Activated CD4-positive, alpha-beta T cell treated with anti-CD3 and anti-CD28 coated beads, Interleukin-2, amount 10 ng/mL, durations not matched to agents 7 days and 5 days (primary cell): ENCODE measurements at places on chromosomes 12 and 14. TPM values are rescaled to one million over a fixed set of nuclear protein-coding genes. Genes with fewer than 3 reads are reported as not detected.

- H3K27me3 ChIP-seq = peaks cover 21% of the 10 kb centered on the region
- H3K4me3 ChIP-seq = no peak overlapping the region
- H3K36me3 ChIP-seq = no peaks in the 10 kb centered on the region
- no peak overlapping the region for H3K27ac ChIP-seq
These were observed 66.2 kb upstream of the BEGAIN start for GRCh38 chr14:100653409-100653808.

DNA sequence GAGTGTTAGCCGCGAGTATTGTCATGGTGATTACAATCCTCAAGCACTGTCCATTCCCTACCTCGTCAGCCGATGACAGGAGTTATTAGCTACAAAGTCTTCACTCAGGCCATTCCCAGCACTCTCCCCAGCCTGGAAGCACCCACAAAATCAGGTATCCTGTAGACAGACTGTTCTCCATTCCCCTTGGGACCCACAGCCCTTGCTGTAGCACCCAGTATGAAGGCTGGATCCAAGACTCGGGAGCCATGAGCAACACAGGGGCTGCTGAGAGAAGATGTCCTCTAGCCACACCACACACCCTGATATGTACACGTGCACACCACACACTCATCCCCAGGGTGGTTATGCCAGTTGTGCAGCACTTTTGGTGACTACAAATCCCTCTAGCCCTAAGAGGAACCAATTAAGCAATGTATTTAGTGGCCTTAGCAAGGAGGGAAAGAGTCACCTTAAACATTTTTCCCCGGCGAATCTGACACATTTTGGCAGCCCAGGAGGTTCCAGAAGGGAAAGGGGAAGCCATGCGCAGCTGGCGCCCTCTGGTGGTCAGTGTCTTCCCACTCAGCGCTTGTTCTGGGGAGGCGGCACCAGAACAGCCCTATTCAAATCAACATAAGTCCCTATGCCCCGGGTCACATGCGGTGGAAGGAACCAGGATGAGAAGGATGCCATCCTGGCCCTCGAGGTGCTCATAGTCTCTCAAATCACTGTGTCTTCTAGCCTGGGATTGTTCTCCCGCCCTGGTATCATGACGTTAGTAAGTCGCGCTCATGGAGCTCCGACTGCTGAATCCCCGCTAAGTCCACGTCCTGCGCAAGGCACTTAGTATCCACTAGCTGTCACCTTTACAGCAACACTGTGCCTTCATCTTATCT is 96.9 kb downstream of the GCH1 start:
- no peak overlapping the region for H3K27ac ChIP-seq
- peaks cover 6% of the 10 kb centered on the region for H3K4me1 ChIP-seq
- H3K27me3 ChIP-seq = peaks cover 21% of the 10 kb centered on the region
- no peaks in the 10 kb centered on the region for H3K36me3 ChIP-seq
- H3K4me3 ChIP-seq = no peak overlapping the region

DNA sequence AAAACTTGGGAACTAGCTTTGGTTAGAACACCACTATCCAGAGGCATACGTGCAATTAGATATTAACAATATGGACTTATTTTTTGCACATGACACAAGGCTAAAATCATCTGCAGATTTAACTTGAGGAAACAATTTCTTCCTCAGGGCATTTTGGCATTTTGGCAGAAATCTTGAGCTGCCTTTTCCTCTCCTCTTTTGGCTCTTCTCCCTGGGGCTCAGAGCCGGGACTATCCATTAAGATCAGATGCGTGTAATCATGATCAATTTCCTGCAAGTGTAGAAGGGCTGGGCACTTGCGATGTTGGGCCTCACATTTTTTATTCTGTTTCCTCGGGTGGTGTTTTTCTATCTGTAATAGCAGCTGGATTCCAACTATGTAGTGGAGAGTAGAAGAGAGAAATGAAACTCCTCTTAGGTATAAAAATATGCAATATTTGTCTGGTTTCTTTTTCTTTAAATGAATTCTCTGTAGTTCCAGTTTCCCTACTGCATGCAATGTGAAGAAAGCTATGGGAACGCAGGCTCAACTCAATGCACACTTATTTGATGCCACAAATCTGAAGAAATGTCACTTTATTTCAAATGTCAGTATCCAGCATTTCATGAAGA is 1010.8 kb downstream of the FLRT2 start:
- no peaks in the 10 kb centered on the region for H3K36me3 ChIP-seq
- H3K4me1 ChIP-seq = no peaks in the 10 kb centered on the region
- no peak for DNase-seq
- H3K4me3 ChIP-seq = no peak overlapping the region
- no peaks in the 10 kb centered on the region for H3K27me3 ChIP-seq

DNA sequence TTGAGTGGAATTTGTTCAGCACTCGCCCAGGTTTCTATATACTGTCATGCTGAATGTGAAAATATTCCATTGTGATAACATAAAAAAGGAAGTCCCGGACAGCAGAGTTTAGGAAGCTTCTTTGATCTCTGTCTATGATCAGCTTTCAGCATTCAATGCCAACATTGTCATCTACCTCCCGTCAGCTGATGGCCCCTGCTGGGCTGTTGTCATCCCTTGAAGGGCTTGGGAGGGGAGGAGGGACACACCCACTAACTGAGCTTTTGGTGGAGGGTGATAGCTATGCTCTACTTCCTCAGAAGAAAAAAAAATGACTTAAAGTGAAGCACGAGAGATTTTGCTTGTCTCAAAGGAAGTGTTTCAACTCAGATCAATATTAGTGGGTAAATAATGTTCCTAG is 4.7 kb upstream of the KRT77 start:
- DNase-seq = no peak
- H3K36me3 ChIP-seq = no peaks in the 10 kb centered on the region
- H3K4me3 ChIP-seq = no peak overlapping the region

DNA sequence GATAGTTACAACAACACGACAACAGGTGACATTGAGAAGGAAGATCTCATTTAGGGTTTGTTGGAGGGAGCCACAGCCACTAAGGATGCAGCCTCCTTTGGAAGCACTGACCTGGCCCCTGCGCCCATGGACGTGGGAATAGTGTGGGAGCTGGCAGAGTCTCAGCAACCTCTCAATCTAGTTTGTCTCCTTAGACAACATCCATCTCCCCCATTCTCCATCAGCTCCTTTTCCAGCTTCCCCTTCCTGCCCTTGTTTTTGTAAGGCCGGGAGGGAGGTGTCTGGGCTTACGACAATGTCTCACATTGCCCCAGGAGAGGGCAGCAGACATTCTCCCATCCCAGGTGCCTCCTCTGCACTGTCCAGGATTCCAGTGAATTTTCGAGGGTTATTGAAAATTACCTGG is 170.2 kb upstream of the PZP start:
- H3K4me3 ChIP-seq = no peak overlapping the region
- DNase-seq = no peak
- H3K27ac ChIP-seq = no peak overlapping the region

- DNase-seq = no peak
- H3K27me3 ChIP-seq = peaks cover 3% of the 10 kb centered on the region
- no peaks in the 10 kb centered on the region for H3K36me3 ChIP-seq
- no peak overlapping the region for H3K27ac ChIP-seq
These were observed 76.0 kb upstream of the TMCC3 start for GRCh38 chr12:94726236-94726835.

DNA sequence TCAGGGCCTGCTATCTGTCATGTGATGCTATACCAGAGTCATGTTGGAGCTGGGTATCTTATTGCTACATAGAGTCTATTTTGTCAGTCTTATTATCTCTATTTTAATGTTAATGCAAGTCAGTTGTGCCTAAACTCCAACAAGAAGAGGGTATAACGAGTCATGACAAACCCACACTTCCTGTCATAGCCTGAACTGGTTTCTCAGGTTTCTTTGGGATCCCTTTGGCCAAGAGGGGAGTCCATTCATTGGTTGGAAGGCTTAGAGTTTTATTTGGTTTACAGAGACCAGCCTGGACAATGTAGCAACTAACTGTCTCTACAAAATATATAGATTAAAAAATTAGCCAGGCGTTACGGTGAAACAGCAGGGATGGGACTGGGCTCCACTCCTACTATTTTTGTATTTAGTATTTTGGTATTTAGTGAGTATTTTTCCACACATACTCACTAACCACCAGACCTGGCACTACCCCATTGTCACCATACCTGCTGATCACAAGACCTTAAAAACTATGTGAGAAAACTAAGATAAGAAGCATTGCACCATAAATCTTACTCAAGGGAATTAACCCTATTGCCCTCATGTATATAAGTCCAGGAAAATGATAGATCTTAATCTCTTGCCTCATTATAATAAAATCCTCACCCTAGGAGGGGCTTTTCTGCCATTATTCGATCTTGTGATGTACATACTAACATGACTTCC is 387.5 kb downstream of the IPO8 start:
- no peak overlapping the region for H3K4me3 ChIP-seq
- no peaks in the 10 kb centered on the region for H3K27me3 ChIP-seq
- no peak overlapping the region for H3K27ac ChIP-seq
- H3K4me1 ChIP-seq = no peaks in the 10 kb centered on the region

DNA sequence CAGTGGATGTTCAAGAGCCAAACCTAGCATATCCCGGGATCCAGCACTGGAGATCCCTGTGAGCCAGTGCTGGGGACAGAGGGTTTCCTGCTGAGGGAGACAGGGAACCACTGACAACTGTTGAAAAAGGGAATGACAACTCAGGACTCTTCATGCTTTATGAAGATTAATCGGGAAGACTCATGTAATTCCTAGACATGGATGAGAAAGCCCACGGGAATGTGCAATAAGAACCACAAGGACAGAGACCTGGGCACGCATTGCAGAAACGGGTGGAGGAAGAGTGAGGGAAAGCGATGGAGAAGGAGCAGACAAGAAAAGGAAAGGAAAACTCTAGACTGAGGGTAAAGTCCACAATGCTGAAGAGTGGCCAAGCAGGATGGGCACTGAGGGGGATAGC is 296.0 kb downstream of the PCNX1 start:
- H3K27ac ChIP-seq = no peak overlapping the region
- peaks cover 2% of the 10 kb centered on the region for H3K4me1 ChIP-seq
- DNase-seq = no peak
- no peak overlapping the region for H3K4me3 ChIP-seq

GRCh38 chr12:131980263-131980662 is 30.5 kb downstream of the EP400 start:
- no peaks in the 10 kb centered on the region for H3K27me3 ChIP-seq
- H3K4me3 ChIP-seq = no peak overlapping the region
- H3K27ac ChIP-seq = no peak overlapping the region
- peaks cover 5% of the 10 kb centered on the region for H3K4me1 ChIP-seq
- DNase-seq = no peak
- peaks cover 22% of the 10 kb centered on the region for H3K36me3 ChIP-seq

GRCh38 chr14:69490219-69490918 is 5.8 kb downstream of the PLEKHD1 start:
- H3K4me1 ChIP-seq = no peaks in the 10 kb centered on the region
- peaks cover 43% of the 10 kb centered on the region for H3K27me3 ChIP-seq

DNA sequence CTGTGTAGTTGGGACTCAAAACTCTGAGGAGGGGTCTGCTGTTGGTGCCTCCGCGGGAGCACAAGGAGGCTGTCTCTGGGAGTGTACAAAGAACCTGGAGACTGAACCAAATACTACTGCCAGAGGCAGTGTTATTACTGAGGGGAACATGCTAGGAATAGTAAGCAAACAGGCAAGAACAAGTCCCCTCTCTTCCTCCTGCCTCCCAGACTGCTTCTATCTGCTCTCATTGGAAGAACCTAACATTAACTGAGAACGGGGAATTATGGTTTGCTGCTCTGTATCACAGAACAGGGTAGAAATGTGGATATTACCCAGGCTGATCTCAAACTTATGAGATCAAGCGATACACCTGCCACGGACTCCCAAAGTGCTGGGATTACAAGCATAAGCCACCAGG is 4.5 kb upstream of the KMT5A start:
- H3K27ac ChIP-seq = no peak overlapping the region
- peaks cover 6% of the 10 kb centered on the region for H3K4me1 ChIP-seq
- no peak overlapping the region for H3K4me3 ChIP-seq
- DNase-seq = no peak
- H3K36me3 ChIP-seq = no peaks in the 10 kb centered on the region
- no peaks in the 10 kb centered on the region for H3K27me3 ChIP-seq

DNA sequence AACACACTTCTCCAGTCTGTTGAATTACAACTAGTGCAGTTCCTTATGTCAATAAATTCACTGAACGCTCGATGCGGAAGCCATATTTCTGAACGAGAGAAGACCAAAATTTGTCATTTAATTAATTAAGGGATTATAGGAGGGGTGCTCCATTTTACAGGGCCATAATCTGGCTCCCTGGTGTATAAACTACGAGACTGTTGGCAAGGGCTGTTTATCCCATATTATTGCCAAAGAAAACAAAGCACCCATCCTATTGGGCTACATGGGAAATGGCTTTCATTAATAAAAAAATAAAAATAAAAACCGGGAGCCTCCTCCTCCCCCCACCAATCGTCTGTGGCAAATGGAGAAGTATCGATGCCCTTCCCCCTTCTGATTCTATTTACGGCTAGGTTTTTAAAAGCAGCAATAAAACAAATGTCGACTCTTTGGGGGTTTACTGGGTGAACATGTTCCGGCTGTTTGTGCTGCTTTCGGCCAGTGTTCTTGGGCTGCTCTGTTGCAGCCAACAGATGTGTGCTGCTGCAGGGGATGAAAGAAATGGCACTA is 24.8 kb downstream of the ATF7 start:
- no peak overlapping the region for H3K27ac ChIP-seq
- no peak overlapping the region for H3K4me3 ChIP-seq
- H3K4me1 ChIP-seq = peaks cover 22% of the 10 kb centered on the region
- H3K36me3 ChIP-seq = peaks cover 21% of the 10 kb centered on the region
- no peaks in the 10 kb centered on the region for H3K27me3 ChIP-seq
- DNase-seq = no peak

- no peak overlapping the region for H3K4me3 ChIP-seq
- peaks cover 7% of the 10 kb centered on the region for H3K4me1 ChIP-seq
- peaks cover 9% of the 10 kb centered on the region for H3K27me3 ChIP-seq
- no peaks in the 10 kb centered on the region for H3K36me3 ChIP-seq
- H3K27ac ChIP-seq = no peak overlapping the region
- DNase-seq = peak; percentile 46
These were observed 134.2 kb downstream of the SMOC1 start for GRCh38 chr14:70013271-70013873.

DNA sequence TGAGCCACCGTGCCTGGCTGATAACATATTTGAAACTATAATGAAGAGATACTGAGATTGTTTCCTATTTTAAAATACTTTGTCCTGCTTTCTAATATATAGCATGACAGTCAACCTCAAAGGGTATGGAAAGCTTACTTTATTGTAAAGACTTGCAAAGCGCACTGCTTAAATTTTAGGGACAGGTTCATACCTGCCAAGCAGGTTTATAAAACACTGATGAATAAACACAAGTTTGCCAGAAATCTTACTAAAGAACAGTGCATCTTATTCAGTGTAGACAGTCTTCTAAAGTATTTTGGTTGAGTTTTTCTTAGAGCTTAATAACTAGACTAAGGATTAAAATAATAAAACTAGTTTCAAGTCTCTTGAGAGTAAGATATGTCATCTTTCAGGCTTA is 4.8 kb downstream of the C12orf71 start:
- no peak for DNase-seq
- H3K36me3 ChIP-seq = peaks cover 6% of the 10 kb centered on the region
- no peak overlapping the region for H3K4me3 ChIP-seq
- H3K4me1 ChIP-seq = peaks cover 13% of the 10 kb centered on the region

Gene KRT73
- 8.2 TPM for total RNA-seq

Gene GLT8D2
- total RNA-seq = not detected

Gene NPFF
- not detected for total RNA-seq

Gene MAP1LC3B2
- total RNA-seq = 1.5 TPM

Gene RNF31
- total RNA-seq = 147 TPM

Gene AP5M1
- total RNA-seq = 64.3 TPM

Gene PRB2
- not detected for total RNA-seq
